ENCODE measurements at places on chromosomes 7 and 10.

- no peak for DNase-seq
These were observed 651 bp downstream of the AFAP1L2 start for GRCh38 chr10:114403541-114404161.

DNA sequence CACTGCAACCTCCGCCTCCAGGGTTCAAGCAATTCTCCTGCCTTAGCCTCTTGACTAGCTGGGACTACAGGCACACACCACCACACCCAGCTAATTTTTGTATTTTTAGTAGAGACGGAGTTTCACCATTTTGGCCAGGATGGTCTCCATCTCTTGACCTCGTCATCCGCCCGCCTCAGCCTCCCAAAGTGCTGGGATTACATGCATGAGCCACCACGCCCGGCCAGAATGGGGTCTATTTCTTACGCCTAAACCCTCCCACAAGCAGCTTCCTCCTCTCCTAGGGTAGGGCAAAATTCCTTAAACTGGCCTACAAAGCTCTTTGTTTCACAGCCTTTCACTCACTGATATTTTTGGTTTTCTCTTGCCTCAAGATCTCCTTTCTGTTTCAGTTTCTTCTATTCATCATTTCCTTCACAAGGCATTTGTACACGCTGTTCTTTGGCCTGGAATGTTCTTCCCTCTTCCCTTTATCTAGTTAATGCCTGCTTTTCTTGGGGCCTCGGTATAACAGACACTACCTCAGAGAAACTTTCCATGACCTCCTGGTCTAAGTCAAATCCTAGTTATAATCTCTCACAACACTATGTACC, 6.7 kb downstream of the CPEB3 start:
- DNase-seq: no peak

- no peak for DNase-seq
These were observed 642.8 kb downstream of the TNS3 start for GRCh38 chr7:46939089-46939488.

DNA sequence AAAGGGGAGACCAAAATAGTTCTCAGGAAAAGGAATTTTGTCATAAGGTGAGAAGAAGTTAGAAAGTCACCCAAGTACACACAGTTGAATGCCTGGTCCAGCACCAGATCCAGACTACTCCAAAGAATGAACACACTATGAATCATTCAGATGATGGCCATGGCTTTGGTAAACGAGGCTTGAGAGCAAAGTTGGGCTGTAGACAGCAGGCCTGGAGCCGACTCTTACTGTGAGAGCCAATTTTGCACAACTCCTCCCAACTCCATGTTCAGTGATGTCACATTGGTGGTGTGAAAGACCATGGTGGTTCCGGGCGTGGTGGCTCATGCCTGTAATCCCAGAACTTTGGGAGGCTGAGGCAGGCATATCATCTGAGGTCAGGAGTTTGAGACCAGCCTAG, 131.6 kb downstream of the PKD1L1 start:
- no peak for DNase-seq

DNA sequence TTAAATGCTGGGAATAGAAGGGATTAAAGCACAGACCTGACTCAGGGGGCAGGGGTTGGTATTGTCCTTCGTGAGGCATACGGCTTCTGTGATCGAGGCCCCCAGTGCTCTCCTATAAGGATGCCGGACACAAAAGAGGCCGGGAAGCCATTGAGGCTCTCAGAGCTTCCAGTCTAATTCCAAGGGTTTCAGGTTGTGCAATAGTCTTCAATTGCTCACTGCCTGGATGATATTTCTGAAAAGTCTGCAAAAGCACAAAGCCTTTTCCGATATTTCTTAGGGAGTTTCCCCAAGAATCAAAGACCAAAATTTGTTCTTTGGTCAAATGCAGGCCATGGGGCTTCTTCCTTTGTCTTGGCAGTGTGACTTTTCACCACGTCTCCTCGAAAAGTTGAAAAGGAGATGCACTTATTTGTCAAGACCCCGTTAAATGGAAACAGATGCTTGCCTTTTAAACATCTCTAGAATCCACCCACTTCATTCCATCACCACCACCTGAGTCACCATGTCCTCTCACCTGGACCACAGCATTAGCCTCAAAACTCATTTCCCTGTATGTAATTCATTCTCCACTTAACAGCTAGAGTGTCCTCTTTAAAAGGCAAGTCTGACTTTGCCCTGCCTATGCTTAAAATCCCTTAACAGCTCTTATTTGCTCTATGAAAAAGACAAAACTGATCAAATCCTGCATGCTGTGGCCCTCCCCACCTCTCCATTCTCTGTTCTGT, 134.8 kb upstream of the NAMPT start:
- DNase-seq: no peak

DNA sequence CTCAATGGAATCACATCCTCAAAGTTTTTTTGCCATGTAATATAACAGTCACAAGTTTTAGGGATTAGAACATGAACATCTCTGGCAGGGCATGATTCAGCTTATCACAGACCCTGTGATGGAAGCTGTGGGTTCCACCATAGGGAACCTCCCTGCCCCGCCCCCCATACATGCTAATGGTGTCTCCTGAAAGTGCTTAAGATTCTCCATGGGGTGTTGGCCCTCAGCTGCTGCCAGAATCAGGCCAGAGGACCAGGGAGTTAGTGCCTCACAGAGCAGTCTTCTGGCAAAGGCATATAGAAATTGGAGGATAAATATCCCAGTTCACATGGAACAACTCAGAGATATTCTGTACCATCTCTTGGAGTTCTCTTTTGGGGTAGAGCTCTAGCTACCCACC, 119.4 kb downstream of the RAB11FIP2 start:
- DNase-seq: no peak

DNA sequence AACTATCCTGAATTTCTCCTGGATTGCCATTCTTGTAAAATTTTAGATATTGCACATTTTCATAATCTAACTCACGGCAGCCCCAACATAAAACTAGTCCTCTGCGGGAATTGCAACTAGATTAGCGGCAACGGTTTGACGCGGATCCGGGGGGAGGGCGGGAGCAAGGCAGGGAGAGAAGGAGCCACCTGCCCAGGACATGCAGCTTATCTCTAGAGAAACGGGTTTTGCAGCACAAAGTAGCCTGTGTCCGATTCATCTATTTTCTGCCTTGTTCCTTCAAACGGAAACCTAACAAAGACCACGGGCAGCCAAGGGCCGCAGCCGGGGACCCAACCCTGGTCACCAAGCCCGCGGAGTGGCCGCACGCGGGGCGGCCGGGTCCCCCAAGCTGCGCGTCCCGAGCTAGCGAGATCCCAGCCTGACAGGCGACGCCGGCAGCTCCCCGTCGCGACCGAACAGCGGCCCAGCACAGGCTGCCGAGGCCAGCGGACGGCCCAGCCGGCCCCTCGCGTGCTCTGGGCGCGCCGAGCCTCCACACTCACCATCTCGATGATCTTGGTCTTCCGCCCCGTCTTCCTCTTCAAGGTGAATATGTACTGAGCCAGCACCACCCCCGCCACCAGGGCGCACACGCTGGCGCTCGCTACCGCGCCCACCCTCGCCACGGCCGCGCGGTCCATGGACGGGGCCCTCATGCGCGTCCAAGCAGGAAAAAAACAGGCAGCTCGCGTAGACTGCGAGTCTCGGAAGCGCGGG, at the start of gene NT5C3A:
TSS of gene NT5C3A (minus strand) at position 754 of the 759 bp plus-strand sequence. CDS start at position 683, 71 bp downstream.
- DNase-seq: peak; percentile 8

Data from tibial nerve (tissue), 4 donors.